ENCODE measurements at places on chromosomes 2 and 18.

DNA sequence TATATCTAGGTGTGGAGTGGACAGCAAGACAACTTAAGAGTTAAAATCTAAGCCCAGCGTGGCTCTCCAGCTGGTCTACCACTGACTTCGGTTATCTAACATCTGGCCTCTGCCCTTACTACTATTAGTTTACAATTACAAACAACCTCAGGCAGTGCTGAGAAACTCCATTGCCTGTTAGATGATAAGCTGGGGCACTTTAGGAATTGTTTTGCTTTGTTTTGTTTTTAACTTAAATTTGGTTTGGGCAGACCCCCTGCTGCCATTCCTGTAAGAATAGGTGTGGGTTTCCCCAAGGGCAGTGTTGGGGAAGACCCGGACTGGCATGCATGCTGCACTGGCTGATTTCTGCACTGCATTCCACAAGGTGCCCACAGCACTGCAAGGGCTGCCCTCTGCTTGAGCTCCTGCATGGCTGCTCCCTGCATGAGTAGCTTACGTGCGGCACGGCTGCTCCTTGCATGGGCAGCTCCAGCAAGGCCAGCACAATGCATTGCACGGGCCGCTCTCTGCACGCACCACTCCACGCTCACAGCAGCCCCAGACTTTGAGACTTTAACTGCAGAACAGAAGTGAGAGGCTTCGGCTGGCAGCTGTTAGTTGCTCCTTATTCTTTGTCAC is 74.2 kb upstream of the SERTAD2 start:
- DNase-seq: no peak

DNA sequence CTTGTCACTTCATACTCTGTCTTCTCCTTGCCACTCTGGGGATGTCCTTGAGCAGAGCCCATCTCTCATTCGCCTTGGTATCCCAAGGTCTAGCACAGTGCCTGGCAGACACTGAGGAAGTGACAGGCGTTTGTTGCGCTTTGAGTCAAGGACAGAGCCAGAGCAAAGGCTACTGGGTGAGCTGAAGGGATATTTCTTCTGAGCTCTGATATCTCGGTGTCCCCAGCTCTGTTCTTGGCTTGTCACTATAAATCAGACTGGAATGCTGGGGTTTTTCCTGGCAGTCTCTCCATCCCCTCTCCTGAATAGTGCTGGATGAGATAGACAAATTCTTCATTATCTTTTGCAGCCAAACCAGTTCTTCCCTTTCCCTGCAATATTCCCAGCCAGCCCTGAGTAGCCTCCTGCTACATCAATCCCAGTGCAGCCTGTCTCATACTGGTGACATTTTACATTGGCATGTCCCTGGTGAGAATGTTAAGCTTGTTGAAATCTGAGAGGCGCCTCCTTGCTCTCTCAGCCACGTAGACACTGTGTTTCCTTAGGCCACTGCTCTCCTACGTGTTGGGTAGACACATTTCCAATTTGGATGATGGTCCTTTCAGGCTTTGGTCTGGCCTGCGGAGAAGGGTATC is 61.7 kb downstream of the CTIF start:
- DNase-seq: no peak

DNA sequence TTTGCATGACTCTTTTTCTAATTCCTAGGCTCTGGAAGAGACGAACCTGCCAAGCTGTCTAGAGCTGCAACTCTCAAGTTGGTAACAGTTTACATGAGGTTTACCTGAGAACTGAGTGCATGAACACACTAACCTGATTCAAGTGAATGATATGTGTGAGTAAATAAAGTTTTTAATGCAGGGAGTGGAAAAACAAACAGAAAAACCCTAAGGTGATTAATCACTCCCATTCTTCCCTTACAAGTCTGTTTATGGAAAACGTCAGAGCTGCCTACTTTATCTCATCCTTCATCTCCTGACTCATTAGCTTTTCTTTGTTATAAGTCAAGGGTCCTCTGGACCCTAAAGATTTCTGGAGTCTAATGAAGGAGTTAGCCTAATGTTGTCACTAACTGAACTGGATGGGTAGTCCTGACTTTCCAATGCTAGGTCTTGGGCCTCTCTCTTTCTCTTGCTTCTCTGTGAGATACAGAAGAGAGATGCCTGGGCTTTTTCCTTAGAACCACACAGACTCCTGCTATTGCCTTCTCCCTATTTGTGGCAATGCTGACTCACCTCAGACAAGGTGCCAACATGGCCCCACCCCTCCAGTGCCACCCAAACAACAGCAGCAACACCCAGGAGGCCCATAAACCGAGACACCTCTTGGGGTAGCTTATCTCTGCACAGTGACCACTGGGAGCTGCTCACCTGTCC is 952.4 kb downstream of the EPHA4 start:
- DNase-seq: no peak

DNA sequence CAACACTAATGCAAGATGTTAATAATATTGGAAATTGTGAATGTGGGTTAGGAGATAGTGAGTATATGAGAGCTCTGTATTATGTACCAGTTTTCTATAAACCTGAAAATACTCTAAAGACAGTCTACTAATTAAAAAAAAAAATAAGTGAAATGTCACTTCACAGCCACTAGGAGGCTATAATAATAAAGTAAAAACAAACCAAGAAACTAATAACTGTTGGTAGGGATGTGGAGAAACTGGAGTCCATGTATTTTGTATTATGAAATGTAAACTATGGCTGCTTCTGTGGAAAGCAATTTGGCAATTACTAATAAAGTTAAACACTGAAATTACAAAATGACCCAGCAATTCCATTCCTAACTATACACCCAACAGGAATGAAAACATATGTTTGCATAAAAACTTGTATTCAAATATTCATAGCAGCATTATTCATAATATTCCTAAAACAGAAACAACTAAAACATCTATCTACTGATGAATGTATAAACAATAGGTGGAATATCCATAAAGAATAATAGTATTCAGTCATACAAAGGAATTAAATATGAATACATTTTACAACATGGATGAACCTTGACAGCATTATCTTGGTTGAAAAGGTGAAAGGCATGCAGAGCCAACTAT is 36.2 kb downstream of the CCDC178 start:
- DNase-seq: no peak

DNA sequence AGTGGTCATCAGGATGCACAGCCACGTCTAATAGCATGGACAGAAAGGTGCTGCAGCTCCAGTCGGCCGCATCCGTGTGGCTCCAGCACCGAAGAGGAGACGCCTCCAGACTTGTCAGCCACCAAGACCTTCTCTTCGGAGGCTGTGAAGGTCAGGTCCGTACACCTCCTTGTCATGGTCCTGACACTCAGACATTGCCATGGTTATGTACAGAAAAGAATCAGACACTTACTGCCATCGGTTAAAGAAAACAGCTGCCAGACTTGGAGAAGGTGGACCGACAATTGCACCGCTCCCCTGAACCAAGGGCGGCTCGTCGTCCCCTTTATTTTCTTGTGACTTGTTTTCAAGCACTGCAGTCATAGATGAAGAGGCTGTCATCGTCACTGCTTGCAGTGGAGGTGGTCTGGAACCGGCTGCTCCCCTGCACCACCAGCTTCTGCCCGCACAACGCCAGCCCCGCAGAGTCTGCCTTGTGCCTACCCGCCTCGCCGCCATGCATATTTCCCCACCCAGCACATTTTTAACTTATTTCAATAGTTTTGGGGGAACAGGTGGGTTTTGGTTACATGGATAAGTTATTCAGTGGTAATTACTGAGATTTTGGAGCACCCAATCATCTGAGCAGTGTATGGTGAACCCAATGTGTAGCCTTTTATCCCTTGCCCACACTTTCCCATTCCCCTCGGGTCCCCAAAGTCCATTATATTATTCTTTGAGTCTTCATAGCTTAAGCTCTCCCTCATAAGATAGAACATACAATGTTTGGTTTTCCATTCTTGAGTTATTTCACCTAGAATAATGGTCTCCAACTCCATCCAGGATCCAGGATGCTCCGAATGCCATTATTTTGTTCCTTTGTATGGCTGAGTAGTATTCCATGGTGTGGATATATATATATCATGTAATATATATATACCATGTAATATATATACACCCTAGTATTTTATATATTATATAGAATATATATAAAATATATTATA is 18.1 kb downstream of the FBXO48 start:
- no peak for DNase-seq

GRCh38 chr2:174120346-174120745 is 128.0 kb downstream of the OLA1 start:
- DNase-seq: no peak

- DNase-seq: no peak
Observed at GRCh38 chr2:96374211-96374951, 38.8 kb downstream of the NCAPH start.

- DNase-seq: no peak
Observed at GRCh38 chr18:59696311-59697235, 650 bp downstream of the CCBE1 start.

GRCh38 chr2:126978333-126978732 is 79.6 kb downstream of the TEX51 start:
- no peak for DNase-seq

DNA sequence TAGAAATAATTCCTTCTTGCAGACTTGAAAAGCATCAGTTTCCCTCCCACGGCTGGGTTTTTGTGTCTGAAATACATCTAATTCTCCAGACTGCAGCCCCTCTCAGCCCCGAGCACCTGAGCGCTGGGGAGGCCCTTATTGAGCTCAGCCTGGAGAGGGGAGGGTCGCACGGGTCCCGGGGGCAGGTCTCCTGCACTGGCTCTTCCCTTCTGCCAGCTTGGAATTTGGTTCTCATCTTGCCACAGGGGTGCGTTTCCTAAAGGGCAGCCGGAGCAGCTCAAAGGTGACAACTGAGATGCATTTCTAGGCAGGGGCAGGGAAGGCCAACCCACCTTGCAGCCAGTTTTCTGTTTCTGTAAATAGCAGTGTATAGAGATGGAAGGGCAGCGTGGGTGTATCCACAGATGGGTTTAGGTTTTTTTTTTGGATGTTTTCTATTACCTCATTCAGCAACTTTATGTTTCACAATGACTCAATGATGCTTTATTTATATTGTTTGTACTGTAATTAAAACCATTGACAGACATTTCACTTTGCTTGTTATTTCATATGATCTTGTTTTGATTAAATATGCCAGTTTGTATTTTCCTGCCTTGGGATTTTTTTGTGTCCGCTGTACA is 37.0 kb downstream of the GBX2 start:
- DNase-seq: no peak

GRCh38 chr2:45929674-45930395 is 278.4 kb downstream of the PRKCE start:
- peak; percentile 15 for DNase-seq

DNA sequence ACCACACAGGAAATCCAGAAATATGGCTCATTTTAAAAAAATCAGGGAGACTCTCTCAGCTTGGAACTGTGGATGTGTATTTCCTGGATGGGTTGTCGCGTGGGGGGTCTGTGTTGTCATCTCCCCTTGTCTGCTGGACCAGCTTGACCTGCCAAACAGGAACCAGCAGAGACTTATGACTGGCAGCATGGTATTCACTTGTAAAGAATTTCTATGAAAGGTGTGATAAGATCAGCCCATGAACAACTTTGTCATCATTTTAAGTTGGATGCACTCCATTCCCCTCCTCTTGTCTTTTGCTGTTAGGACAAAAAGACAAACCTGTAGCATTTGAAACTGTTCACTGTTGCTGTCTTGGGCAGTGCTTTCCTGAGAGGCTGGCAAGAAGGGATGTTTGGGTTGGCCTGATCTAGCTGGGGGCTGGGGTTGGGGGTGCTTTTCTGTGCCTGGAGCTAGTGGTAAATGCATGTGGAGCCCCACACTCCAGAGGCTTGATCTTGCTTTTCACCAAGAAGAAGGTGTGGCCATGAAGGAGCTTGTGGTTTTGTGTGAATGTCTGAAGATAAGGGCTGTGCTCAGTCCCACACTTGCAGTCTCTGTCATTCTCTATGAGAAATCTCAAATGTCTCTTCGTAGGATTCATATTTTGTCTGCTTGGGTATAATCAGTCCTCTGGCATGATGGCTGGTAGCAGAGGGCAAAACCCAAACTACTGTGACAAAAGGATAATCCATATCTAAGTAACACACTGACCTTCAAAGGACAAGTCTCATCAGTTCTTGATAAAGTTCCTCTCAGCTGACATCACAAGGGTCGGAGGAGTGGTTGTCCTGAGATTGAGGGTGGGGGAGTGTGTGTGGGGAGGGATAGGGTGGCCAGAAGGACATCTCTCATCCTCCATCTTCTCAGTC is 39.0 kb downstream of the RALB start:
- no peak for DNase-seq

GRCh38 chr2:172106108-172106961 is 3.6 kb upstream of the DLX2 start:
- no peak for DNase-seq

- DNase-seq: no peak
Observed at GRCh38 chr2:155839991-155840390, 492.5 kb downstream of the NR4A2 start.

DNA sequence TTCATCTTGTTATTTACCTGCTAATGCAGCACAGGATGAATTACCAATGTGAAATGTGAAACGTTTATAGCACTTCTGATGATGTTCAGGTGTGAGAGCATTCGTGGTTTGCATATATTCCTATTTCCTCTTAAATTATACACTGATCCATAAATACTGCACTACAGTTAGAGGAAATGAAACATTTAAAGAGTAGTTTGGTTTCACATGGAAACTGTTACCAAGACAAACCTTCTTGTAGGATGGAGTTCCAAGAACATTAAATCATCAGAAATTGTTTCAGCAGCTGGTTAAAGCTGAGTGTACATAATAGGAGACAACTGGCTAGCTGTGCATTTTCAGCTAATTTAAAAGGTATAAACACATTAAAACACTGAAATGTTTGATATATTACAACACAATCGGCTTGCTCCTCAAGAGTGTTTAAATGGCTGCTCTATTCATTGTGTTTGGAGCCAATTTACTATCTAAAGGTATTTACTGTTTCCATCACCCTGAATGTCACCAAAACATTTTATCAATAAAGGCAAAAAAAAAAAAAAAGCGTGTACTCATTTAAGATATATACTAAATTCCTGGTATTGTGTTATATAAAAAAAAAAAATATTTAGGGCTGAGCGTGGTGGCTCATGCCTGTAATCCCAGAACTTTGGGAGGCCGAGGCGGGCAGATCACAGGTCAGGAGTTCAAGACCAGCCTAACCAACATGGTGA is 100.6 kb downstream of the DYM start:
- DNase-seq: no peak

GRCh38 chr18:10454681-10455557 is 484 bp downstream of the APCDD1 start:
- peak; percentile 11 for DNase-seq

- DNase-seq: no peak
Observed at GRCh38 chr2:236602678-236603077, 33.1 kb downstream of the ACKR3 start.

DNA sequence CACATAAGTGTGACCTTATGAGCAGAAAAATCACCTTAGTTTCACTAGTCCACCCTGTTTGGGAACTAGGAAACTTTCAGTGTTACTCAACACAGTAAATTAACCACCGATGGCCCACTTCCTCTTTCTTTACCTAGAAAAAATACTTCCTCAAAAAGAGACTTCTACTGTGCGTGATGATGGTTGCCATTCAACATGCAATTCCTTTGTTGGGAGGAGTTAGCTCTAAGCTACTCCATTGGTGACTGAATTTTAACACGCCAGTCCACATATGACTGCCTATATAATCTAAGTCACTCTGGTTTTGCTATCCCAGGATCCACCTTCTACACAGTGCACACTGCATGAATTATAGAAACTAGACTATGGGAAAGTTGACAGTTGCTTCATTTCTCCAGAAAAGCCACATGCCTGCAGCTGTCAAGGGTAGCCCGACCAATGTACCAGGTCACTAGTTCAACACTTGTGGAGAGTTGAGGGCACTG is 47.8 kb upstream of the REG3G start:
- peak; percentile 44 for DNase-seq

GRCh38 chr2:76288598-76288997 is 577.9 kb upstream of the GCFC2 start:
- no peak for DNase-seq

All from stimulated activated naive B cell treated with anti-CD40 and anti-IgM and Interleukin-4, amounts not matched to agents 10 μg/mL and 1 μg/mL and 100 μg/mL, for 72 hours (primary cell).